Posterior cingulate gyrus (tissue), 11 donors: ENCODE measurements at places on chromosomes 2 and 18.

DNA sequence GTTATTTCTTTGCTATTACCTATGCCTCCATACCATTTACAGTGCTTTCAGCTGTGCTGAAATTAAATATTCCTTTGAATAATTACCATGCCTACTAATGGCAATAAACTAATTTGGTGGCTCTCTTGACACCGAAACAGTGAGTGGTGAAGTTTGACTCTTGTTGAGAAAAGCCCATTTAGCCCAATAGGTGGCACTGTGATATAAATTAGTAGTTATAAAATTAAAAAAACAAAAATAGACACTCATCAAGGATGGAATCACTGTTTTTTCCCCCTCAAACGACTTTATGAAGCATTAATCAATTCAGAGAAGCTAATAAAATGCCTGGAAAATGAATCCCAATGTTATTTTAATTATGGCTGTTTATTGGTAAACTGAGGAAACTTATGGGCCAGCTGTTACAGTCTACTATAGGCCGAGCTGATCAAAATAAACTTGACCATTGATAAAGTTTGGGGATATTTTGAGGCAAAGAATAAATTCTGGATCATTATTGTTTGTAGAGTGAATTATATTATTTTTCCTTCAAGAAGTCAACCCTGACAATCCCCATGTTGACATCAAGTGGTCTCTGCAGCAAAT is 339.6 kb downstream of the TRIB2 start:
- no peak for DNase-seq

DNA sequence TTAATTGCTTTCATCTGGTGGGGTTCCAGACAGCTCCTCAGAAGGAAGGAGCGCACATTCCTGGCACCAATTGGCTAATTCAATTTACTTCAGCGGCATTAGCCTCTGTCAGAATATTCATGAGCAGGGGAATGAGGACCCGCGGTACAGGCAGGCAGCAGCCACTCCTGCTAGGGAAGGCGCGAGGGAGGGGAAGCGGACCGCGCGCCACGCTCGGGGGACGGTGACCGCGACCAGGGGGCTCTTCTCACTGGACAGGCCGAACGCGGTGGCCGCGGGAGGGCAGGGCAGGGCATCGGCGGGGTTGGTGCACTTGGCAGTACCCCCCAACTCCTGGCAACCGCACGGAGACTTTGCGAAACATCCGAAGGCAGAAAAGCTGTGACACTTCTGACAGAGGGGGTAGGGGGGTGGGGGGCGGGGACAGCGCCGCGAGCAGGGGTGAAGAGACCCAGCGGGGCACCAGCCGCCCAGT is at the start of gene CDH20:
Gene CDH20, plus strand, starts transcription at position 160 of the 475 bp plus-strand sequence.
- DNase-seq = peak; percentile 71

- no peak for DNase-seq
Observed at GRCh38 chr2:40415391-40415790, 36.5 kb downstream of the SLC8A1 start.

DNA sequence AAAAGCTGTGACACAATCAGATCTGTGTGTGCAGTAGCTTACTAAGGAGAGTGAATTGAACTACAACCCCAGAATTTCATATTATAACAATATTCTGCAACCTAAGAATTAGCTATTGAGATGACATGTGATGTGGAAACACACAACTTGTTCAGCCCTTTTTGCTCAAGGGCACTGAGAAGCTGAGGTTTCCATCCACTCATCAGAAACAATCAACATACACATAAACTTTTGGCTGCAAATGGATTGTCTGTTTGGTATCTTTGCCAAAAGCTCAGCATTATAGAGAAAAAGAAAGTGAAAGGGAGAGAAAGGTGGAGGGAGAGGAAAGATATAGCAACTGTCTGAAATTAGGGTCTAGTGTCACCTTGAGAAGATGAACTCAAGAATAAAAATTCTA is 117.2 kb upstream of the KLF7 start:
- DNase-seq = no peak

GRCh38 chr2:189254268-189254883 is 74.8 kb upstream of the COL5A2 start:
- DNase-seq = no peak

DNA sequence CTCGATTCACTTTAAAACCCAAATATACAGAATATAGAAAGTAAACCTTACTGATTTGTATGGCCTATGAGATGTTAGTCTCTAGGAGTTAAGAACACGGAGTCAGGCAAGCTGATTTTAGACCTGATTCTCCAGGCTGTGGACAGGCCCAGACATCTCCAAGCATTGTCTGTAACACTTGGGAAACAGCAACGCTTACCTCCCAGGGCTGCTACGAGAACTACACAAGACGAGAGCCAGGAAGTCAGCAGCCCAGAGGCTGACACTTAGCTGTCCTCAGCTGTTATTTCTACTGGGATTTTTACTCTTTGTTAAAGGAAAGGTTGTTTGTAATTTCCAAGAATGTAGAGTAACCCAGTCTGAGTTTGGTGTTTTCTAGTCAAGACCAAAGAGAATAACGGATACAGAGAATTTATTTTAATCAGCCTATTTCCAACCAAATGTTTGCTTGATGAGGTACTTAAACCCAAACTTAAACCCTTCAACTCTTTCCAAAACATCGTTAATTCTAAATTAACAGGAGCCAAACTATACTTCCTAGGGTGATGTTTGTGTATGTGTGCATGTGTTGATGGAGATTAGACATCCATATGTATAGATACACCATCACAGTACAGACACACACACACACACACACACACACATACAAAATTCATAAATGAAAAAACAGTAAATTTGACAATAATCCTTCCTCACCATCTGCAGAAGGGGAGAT is 123.4 kb downstream of the LAMA1 start:
- no peak for DNase-seq

DNA sequence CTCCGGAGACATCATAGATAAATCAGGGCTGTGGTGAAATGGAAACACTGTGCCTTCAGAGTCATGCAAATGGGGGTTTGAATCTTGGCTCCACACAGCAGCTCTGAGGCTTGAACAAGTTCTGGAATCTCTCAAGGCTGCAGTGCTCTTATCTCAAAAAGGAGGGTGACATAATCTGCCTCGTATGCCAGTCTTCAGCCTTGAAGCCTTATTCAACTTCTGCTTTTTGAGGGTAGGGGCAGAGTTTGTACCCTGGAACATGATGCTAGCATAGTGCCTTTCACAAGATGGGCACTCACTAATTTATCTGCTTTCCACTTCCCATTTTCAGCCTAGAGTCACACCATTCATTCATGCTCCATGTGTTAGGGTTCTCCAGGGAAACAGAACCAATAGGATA is 42.3 kb downstream of the GATA6 start:
- no peak for DNase-seq

DNA sequence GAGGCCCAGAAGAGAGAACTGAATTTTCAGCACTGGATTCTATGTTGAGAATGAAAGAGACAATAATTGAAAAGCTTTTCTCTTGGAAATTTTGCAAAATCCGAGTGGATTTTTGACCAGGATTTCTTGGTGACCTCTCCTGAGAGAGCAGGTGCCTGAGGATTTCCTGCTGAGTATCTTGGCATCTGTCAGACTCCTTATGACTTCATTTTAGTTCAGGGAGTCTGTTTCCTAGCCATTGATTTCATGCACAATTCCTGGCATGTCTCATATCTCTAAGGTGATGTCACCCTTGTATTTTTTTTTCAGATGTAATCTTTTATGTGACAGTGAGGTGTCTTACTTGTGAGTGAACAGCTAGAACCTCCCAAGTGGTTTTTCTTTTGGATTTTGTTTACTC is 195.9 kb downstream of the NEDD4L start:
- no peak for DNase-seq

DNA sequence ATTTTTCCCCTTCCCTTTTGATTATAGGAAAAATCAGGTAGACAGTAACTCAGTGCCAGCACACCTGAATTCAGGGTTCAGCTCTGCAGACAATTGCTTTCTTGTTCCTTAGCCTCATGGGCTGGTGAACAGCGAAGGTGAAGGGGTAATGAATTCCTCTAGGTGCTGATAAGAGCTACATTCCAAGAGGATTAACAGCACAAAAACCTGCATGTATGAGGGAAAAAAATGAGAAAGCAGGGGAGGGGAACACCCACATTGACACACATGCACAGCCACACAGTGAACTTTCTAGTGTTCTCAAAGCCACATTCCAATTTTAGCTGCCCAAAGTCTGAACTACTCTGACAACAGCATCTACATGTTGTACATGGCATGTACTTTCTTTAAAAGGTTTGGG is 46.1 kb downstream of the SPATS2L start:
- no peak for DNase-seq

- DNase-seq = no peak
Observed at GRCh38 chr2:29010946-29011345, 29.8 kb downstream of the TOGARAM2 start.

DNA sequence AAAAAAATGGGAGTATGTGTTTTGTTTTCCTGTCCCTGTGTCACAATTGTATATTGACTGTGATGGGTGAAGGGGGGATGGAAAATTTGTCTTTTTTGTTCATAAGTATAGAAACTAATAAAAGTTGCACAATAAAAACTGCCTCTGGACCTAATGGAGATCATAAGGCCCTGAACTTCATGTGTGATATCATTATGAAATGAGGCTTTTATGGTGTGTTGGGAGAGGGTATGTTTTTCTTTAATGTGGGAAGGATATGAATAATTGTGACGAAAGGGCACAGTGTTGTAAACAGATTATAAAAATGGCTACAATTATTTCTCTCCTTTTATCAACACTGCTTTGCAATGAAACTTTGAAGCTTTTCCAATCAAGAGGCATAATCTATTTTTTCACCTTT is 1889.3 kb upstream of the CELF4 start:
- DNase-seq = no peak

- DNase-seq = no peak
Observed at GRCh38 chr2:191783416-191783815, 63.5 kb downstream of the CAVIN2 start.

DNA sequence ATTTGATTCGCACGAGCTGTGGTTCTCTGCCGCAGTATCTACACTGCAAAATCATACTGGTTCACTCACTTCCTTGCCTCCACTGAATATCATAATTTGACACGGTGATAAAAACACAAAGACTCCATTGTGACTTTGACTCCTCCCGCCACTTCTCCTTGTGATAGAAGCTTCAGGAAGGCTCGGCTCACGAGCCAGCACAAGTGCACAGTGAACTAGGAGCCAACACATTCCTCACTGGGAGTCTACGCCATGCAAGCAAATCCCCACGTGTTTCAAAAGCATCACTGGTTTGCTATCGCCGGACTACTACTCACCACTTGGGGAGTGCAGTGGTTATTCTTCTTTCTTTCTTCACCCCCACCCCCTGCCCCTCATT is 293.3 kb upstream of the PARD3B start:
- DNase-seq = no peak

GRCh38 chr2:29080886-29081743 is 6.8 kb upstream of the PCARE start:
- DNase-seq = no peak

GRCh38 chr2:96145036-96145847 is at the start of gene DUSP2:
DUSP2 (minus strand) TSS chr2:96145440; CDS start chr2:96145354, 86 bp downstream.
- DNase-seq = peak; percentile 90

- no peak for DNase-seq
Observed at GRCh38 chr2:29044459-29044858, 29.9 kb downstream of the PCARE start.

DNA sequence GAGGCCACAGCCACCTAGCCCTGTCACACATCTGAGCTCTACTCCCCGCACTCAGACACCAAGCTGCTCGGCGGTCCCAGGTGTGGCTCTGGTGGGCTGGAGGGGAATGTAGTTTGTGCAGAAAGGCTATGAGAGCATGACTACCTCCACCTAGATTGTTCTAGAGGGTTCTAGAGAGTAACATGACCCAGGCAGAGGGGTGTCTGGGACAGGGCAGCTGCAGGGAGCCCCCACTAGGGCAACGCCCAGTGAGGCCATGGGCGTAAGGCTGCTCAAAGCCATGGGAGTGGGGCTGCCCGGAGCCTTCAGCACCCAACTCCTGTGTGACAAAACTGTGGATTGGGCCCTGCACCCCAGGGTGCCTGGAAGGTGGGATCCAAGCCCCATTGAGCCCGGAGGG is 511.4 kb upstream of the MYT1L start:
- no peak for DNase-seq

GRCh38 chr18:73381016-73381698 is 513.4 kb upstream of the NETO1 start:
- DNase-seq = no peak

- DNase-seq = no peak
Observed at GRCh38 chr2:213806125-213806726, 522.0 kb downstream of the SPAG16 start.

GRCh38 chr2:120350801-120351320 is 4.9 kb downstream of the INHBB start:
- DNase-seq = peak; percentile 66

DNA sequence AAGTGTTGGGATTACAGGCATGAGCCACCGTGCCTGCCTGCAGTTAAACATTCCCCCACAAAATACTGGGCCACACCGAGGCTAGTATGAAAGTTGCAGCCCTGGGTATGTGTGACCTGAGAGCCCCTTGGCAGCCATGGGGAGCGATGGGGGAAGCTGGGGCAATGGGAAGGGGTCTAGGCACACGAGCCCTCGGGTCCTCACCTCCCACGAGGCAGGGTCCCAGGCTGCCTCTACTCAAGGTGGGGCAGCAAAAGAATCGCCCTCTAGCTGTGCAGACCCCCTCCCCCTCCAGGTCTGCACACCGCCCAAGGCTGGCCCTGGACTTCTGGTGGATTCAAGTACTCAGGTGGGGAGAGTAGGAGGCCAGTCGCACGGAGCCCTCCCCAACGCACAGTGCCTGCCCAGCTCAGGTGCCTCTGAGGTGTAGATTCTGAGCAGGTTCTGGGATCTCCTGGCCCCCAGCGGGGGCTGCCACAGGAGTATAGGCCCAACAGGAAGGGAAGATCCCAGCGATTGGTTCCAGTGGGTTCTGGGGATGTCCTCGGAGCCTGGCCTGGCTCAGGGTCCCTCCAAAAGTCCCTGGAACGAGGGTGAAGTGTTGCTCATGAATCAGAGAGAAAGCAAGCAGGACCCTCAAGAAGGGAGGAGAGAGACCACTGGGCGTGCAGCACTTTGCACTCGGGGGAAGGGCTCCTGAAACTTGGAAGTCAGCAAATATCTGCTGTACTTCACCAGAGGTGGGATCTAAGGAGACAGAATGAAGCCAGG is 2.6 kb downstream of the GPR35 start:
- peak; percentile 7 for DNase-seq

GRCh38 chr2:136246086-136246669 is 128.2 kb upstream of the CXCR4 start:
- DNase-seq = no peak

- no peak for DNase-seq
Observed at GRCh38 chr18:48022531-48023329, 92.3 kb upstream of the SMAD2 start.

- DNase-seq = no peak
Observed at GRCh38 chr2:160471950-160472349, 21.7 kb downstream of the RBMS1 start.
